ENCODE measurements at places on chromosomes 5 and 9.

GRCh38 chr5:139342423-139342723, 719 bp downstream of the PAIP2 start:
- DNase-seq, result no peak

DNA sequence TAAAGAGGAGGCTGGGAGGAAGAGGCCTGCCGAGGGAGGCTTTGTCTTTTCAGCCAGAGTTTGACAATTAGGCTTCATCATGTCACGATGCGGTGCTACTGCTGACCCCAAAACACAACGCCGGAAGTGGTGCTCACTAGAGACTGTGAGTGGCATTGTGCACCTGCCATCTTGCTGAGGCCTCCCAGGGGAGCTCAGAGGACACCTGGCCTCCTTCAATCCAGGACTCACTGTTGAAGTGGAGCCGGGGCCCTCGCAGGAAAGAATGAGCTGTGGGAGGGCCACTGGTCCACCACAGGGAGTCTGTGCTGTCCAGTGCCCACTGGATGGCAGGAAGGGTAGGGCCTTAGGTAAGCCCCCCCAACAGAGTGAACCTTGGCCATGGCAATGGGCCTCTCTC, 12.7 kb upstream of the SLC25A48 start:
- no peak for DNase-seq

- DNase-seq, result no peak
Observed at GRCh38 chr9:12276505-12276904, 416.7 kb upstream of the TYRP1 start.

DNA sequence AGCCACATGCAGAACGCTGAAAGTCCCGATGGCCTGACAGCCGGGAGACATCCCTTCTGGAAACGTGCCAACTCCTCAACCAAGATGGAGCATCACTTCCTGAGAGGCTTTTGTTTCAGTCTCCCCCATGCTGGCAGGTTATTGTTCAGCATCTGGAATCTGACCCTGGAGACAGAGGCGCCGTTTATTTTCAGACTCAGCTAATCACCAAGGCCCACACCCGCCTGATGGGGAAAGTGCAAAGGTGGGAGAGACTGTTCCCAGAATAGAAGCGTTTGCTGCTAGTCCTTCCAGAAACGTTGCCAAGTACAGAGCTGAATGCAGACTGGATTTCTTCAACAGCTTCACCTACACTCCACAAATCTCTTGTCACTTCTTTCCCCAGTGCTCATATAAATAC, 41.8 kb upstream of the S1PR3 start:
- DNase-seq, result no peak

GRCh38 chr9:131410044-131410491, 16.2 kb downstream of the PRRC2B start:
- peak; percentile 14 for DNase-seq

DNA sequence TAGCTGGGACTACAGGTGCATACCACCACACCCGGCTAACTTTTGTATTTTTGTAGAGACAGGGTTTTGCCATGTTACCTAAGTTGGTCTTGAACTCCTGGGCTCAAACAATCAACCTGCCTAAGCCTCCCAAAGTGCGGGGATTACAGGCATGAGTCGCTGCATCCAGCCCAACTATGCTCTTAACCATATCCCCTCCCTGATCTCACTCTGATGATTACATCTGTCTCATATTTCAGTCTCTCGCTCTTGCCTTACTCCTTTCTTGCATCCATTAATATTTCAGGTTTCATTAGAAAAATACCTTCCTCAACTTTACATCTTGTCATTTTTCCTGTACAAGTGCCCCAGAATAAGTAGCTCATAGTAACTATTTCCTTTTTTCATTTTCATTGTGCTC, 61.0 kb upstream of the BASP1 start:
- DNase-seq, result no peak

GRCh38 chr5:135571066-135571609, 7.7 kb downstream of the CXCL14 start:
- no peak for DNase-seq

- DNase-seq, result no peak
Observed at GRCh38 chr5:59542851-59543820, 350.4 kb downstream of the PDE4D start.

DNA sequence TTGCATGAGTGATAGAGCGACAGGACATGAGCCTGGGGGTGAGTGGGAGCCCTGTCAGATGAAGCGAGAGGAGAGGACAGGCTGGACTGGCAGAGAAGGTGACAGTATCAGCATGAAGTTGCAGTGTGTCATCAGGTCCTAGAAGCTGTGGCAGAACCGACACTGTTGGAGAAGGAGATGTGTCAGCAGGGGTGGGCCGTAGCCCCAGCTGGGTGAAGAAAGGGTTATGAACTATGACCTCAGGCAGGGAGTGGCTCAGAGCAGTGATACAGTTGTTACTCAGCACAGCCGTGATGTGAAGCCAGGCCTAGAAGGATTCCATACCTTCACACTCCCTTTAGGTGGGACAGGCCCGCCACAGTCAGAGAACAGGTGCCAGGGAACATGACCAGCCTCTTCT, 7.6 kb downstream of the PCYOX1L start:
- DNase-seq, result no peak

- DNase-seq, result no peak
Observed at GRCh38 chr5:38011668-38012188, 171.9 kb upstream of the GDNF start.

- no peak for DNase-seq
Observed at GRCh38 chr9:123389070-123389469, 33.1 kb downstream of the CRB2 start.

GRCh38 chr5:159092972-159093371, 6.7 kb downstream of the EBF1 start:
- no peak for DNase-seq

DNA sequence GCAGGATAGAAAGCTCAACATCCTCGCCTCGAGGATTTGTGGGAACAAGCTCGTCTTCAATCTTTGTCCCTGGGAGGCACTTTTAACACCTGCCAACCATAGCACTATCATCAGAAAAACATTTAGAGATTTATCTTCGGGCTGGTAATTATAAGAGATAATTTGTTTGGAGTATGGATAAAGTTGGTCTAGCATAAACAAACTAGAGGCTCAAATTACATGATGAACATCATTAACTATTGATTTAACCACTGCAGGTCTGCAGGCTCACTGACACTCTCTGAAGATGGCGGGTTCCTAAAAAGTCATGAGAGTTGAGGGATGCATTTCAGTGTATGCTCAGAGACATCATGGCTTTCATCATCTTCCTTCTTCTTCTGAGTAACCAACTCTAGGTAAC, 25.8 kb upstream of the PCA3 start:
- no peak for DNase-seq

DNA sequence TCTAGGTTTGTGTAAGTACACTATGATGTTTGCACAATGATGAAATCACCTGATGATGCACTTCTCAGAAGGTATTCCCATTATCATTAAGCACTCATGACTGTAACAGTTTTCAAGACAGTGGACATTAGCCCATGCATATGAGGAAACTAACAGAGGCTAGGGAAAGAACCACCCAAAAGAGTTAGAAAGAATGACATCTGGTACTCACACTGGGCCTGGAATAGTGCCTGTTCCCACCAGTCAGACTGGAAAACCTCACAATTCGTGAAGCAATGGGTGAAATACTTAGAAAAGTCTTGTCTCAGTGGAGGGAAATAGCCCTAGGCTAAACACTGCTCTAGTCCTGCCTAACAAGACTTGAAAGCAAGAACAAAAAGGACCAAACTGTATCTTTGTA, 117.4 kb upstream of the GDNF start:
- DNase-seq, result no peak

GRCh38 chr5:61677220-61677619, 345.2 kb downstream of the ZSWIM6 start:
- no peak for DNase-seq

GRCh38 chr5:115785381-115786065, 30.9 kb downstream of the CDO1 start:
- DNase-seq, result no peak

DNA sequence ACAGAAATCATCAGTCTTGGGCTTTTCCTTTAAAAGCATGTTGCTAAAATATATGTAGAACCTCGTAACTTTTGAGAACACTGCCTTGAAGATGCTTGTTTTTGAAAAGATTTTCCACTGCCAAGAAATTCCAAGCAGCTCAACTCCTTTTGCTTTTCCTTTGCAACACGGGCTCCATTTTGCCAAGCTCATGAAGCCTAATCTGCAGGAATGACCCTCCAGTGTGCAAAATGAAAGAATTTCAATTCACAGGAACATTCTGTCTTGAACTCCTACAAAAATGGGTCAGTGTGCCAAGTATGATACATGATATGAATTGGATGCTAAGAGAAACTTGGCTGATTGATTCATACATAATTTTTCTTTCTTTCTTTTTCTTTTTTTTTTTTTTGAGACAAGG, 35.4 kb upstream of the ERCC6L2 start:
- DNase-seq, result no peak

DNA sequence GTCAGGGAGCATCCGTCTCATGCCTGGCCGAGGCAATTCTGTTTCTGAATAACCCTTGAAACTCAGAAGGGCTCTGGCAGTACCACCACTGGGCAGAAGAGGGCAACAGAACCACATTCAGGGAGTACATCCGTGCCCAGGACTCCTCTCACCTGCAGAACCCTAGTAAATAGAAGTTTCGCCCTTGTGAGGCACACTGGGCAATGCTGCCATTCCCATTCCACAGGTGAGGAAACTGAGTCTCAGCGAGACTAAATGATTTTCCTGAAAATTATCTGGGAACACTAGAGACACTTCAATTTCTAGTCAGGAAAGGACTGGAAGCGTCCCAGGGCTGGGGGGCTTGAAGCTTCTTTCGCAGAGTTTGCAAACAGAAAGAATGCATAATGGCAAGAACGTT, 74.7 kb downstream of the FGF1 start:
- DNase-seq, result no peak

DNA sequence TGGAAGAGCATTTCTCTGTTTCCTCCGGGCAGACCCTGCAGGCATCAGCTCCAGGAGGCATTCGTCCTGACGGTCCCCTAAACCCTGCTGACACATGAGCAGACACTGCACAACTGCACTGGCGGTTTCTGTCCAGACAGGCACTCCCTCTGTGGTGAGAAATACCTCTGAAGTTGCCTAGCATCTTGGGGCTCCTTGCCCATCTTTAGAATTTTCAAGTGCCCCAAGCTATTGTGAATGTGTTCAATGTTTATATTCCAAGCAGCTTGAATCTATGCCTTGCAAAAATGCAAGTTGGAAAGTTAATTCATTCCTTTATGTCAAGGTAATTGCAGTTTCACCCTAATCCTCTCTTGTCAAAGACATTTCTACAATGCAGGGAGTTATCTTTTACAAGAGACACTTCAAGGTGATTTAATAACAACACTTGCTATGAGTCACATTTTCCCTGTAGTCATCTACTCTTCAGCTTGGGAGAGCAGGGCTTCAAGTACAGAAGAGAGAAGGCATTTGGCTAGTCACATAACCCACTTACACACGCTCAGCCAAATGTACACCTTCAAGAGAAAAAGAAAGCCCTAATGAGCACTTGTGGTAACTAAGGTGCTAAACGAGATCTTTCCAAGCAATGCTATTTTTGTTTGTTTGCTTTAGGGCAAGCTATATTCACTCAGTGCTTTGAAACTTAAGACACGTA, 302.5 kb downstream of the MLLT3 start:
- DNase-seq, result no peak

- no peak for DNase-seq
Observed at GRCh38 chr5:141850786-141851185, 27.4 kb downstream of the PCDH1 start.

DNA sequence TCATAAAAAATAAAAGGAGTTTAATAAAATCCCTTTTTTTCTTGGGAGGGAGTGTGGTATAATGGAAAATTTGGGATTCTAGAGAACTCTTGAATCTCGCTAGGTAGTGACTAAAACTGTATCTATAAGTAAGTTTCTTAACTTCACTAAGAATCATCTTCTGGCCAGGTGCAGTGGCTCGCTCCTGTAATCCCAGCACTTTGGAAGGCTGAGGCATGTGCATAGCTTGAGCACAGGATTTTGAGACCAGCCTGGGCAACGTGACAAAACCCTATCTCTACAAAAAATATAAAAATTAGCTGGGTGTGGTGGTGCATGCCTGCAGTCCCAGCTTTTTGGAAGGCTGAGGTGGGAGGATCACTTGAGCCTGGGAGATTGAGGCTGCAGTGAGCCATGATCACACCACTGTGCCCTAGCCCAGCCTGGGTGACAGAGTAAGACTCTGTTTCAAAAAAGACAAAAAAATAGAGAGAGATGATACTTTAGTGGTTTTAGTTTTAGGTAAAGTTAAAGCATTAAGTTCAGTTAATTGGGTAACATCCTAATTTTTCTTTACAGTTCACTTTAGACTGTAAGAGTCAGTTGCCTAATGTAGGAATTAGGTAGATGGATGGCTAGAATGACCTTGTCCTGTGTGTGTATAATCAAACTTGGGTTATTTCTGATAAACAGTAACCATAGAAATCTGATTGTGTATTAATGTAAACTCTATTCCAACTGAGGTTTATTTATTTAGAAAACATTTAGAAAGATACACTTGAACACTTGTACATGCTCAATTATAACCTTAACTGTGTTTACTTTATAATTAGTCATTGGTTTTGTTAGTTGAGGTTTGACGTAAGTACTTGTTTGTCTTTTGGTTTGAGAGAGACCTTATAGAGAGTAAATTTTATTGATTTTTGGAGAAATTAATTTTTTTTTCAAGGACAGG, 17.8 kb downstream of the UNC13B start:
- no peak for DNase-seq

DNA sequence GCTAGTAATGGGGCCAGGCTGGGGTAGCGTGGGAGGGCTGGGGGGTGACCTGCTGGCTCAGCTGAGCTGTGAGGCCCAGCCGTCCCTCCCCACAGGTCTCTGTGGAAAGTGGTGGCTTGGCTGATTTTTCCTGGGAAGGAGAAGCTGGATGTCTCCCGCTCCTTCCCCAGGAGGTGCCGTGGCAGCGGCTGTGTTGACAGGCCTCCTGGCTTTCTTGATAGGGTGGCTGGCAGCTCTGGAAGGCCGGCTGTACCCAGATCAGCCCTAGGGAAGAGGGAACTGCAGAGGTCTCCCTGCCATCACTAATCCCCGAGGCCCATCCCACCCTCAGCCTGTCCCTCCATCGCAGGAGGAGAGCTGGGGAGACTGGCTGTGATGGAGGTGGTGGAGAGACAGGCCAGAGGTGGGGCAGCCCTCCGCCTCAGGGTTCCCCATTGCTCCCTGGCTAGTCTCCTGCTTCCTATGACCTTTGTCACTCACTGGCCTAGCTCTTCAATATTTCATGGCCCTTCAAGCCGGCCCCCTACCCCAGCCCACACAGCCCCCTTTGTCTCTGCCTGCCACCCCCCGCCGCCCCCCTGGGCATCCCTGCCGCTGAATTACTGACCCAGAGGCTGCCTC, 6.8 kb downstream of the CXXC5 start:
- no peak for DNase-seq
